Activated naive CD8-positive, alpha-beta T cell treated with anti-CD3 and anti-CD28 coated beads for 36 hours (primary cell): ENCODE measurements at places on chromosomes 6 and 20. TPM values are rescaled to one million over a fixed set of nuclear protein-coding genes. Genes with fewer than 3 reads are reported as not detected.

DNA sequence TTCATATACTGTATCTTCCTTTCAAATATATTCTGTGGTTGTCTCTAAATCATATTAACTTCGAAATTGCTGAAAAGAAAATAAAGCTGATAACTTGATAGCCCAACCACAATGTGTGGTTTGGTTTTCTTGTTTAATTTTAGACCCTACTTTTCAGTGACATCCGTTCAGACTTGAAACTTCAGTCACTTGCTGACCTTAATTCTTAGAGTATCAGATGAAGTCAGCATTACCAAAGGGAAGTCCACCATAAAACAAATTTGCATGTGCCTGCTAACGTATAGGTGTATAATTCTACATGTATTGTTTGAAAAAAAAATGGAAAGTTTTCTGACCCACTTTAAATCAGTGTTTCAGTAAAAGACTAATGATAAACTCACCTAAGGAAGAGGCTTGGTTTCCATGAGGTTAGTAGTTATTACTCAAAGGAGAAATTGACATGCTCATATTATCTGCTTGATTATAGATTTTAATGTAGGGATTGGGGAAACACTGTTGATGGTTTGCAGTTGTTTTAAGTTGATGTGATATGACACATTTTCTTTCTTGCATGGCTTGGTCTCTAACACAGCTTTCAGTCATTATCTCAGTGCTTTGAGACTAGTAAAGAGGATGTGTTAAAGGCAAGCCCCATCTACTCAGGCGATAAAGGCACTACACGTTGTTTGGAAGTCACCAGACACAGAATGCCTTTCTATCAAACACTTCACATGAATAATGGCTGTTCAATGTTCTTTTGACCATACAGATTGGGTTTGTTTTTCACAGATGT is 5.2 kb upstream of the IL17A start:
- DNase-seq, result no peak

DNA sequence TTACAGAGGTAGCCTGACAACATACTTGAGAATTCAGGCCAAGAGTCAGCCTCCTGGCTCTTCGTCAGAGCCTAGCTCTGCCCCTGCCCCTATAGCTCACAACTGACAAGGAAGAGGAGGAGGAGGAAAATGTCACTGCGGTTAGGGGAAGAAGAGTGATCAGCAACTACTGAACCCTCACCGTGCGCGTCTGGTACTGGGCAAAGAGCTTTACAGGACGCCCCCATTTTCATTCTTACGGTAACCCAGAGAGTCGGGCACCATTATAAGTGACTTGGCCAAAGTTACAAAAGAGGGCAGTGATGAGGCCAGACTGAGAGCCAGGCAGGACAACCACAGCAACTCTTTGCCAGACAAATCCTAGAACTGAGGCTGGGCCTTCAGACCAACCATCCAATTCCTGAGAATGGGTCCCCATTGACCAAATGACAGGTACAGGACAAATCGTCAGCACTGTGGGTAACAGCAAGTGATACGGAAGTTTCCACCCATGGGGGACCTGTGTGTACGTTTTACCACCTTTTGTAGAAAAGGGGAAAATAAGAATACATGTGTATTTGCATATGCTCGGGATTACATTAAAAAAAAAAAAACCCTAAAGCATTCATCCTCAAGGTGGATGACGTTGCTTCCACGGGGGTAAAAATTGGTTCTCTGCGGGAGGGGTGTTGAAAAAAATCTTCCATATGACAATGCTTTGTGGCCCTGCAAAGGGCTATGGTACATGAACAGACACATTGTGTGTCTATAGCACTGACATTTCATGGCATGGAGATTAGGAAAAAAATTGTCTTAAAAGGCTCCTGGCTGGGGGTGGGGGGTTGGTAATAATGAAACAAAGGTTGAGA is 118.0 kb downstream of the NFATC2 start:
- no peak for DNase-seq

DNA sequence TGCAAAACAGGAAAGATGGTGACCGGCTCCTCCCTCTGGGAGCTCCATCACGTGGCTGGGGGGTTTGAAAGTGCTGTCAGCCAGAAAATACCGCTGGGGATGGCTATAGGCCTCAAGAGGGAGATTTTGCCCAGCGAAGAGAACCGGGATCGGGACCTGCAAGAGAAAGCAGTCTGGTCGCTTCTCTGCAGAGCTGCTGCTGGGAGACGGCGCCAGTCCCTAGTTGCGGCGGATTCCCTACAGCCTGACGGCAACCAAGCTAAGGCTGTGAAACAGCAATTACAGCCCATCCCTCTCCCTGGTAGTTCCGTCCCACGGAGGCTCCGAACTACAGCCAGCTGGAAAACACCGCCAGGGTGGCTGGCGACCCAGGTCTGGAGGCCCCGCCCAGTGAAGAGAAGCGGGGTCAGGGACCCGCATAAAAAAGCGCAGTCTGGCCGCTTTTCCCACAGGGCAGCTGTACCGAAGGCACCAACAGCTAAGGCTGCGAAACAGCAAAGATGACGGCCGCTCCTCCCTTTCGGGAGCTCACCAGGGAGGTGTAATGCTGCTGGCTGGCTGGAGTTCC is 238.1 kb upstream of the IRAK1BP1 start:
- no peak for DNase-seq

- DNase-seq, result no peak
Measured at GRCh38 chr6:5215799-5216198, 45.0 kb downstream of the LYRM4 start.

DNA sequence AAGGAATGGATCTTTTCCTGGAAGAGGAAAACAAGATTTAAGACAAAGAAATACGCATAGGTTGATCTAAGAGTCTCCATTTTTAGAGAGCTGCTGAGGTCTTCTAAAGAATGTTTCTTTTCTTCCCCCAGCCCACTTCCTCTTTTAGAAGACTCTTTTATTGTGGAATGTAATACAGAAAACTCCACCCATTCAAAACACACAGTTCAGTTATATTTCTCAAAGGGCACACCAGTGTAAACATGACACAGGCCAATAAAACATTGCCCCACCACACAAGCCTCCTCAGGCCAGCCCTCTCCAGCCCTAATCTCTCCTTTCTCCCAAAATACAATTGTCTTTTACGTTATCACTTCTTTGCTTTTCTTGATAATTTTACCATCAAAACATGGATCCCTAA is 42.8 kb downstream of the SLC35B3 start:
- DNase-seq, result no peak

DNA sequence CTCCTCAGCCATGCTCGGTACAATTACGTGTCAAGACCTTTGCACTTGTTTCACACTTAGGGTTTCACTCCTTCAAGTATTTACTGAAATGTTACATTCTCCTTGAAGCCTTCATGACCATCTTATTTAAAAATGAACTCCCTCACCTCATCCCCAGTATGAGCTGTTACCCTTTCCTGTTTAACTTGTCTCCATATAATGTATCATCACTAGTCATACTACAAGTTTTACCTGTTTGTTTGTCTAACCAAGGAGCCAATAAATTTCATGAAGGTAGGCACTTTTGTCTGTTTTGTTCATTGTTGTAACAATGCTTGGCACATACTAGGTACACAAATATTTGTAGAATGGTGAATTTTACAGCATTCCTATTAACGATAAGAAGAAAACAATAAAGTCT is 46.1 kb upstream of the MTRF1L start:
- DNase-seq, result no peak

DNA sequence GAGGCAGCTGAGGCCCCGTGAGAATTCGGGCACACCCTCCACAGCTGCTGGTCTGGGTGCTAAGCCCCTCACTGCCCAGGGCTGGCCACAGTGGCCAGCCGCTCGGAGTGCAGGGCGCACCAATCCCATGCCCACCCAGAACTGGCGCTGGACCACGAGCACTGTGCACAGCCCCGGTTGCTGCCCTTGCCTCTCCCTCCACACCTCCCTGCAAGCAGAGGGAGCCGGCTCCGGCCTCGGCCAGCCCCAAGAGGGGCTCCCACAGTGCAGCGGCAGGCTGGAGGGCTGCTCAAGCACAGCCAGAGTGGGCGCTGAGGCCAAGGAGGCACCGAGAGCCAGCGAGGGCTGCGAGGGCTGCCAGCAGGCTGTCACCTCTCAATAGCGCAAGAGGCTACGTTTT is 35.0 kb downstream of the CGA start:
- no peak for DNase-seq

DNA sequence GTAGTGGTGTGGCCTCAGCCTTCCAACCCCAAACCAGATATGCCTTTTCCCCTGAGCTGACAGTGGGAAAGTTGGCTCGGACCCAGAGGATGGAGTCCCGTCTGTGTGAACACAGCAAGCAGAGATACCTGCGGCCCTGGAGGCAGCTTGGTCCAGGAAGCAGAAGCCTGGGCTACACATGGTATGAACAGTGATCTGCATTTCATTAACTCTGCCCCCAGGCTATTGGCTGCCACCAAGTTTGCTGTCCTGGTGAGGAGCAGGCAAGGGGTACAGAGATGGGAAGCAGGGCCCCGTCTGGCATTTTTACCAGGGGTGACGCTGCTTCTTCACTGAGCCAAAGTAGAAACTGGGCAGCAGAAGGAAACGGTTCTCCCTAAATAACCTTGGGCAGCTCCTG is 90.0 kb downstream of the EDN3 start:
- no peak for DNase-seq

GRCh38 chr20:38460040-38460623 is 12.5 kb upstream of the RALGAPB start:
- no peak for DNase-seq

DNA sequence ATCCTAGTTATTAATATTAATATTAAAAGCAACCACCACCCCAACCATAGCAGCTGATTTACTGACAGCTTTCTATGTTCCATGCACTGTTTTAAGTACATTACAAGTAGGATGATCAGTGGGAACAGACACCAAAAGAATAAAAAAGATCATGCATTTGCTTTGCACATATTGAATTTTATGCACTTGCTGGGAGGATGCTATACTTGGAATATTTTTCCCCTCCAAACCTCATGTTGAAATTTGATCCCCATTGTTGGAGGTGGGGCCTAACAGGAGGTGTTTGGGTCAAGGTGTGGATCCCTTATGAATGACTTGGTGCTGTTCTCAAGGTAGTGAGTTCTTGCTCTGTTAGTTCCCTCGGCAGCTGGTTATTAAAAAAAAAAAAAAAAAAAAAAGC is 178.9 kb upstream of the MYLIP start:
- no peak for DNase-seq

DNA sequence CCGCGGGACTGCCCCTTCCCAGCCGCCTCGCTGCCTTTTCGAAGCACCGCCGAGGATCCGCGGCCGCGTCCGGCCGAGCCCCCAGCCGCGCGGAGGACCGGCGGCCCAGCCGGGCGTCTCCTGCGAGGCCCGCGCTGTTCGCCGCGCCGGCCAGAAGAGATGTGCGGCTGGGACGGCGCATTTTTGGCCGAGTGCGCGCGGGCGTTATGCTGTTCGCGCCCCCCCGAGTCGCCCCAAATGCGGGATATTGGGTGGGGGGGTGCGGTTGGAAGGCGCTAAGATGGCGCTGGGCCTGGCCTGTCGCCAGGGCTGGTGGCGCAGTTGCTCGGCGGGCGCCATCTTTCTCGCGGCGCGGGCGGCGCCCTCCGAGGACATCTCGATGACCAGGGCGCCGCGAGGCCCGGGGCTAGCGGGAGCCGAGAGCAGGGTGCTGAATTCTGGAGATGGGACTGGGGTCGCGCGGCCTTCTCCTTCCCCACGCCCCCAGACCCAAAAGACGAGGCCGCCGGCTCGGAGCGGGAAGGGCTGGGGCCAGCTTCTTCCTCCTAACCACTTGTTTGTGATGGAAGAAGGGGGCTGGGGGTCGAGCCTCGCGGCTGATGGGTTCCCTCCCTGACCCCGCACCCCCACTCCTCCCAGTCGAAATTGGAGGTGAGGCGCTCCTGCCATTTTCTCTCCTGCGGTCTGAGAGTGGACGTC is 1.5 kb downstream of the BICRAL start:
- peak; percentile 79 for DNase-seq

GRCh38 chr6:41602422-41602743 is 35.9 kb upstream of the MDFI start:
- no peak for DNase-seq

- DNase-seq, result no peak
Measured at GRCh38 chr20:53706008-53706465, 112.4 kb upstream of the ZNF217 start.

DNA sequence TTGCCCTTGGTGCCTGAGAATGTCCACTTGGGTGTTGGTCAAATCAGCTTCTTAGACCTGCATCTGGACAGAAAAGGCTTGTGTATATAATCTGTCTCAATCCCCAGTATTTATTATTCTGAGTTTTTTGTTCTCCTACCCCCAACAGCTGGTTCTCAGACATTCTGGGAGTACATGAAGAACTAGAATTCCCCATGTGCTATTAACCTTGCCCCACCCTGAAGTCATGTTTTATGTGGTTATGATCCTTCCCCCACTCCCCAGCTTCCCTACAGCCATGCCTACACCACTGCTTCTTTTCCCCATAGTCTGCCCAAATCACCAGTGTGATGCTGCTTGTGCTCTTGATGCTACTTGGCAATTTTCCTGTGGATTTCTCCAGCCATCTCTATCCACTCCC is 157.0 kb downstream of the ADAT2 start:
- no peak for DNase-seq

DNA sequence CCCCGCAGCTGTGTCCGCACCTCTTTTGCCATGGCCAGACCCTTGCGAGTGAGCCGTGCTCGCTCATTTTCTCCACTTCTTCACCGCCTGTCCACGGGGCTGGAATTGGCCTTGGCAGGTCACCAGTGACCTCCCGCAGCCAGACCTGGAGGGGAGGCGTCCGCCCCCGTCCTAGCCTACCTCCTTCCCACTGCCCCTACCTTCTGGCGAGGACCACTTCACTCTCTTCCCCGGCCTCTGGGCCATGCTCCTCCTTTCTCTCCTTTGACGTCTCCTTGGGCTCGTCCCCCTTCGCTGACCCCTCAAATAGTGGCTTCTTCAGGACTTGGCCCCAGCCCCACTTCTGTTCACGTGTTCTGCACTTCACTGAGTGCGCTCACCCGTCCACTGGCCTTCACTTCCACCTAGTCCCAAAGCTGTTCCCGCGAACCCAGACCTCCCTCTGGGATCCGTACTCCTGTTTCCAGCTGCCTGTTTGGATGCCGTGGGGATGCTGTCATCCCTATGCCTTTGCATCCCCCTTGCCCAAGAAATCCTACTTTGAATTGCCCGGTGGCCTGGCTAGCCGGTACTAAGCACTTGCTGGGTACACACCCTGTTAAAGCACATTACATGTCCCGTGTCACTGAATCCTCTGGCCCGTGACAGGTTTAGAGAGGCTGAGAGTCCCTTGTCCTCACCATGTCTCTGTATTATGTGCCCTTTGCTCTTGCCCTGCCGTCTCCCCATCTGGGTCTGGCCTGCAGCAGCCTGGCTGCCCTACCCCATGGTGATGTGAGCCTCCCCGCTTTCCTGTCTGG is 33.0 kb downstream of the SPATA2 start:
- DNase-seq, result no peak

SLC35D3 gene
- not detected for total RNA-seq

PPIL6 gene
- 0.64 TPM for total RNA-seq

PNLDC1 gene
- total RNA-seq, result not detected

NEDD9 gene
- total RNA-seq, result 33.7 TPM

HLA-DMB gene
- total RNA-seq, result 4.6 TPM
